ENCODE measurements at places on chromosomes 13 and 19.

GRCh38 chr13:25746131-25746530, 305.7 kb downstream of the SHISA2 start:
- DNase-seq, result no peak

- DNase-seq, result no peak
These were observed 7.6 kb upstream of the ACSBG2 start for GRCh38 chr19:6127716-6128335.

GRCh38 chr13:64538711-64539110, 2691.4 kb downstream of the PCDH9 start:
- DNase-seq, result no peak

DNA sequence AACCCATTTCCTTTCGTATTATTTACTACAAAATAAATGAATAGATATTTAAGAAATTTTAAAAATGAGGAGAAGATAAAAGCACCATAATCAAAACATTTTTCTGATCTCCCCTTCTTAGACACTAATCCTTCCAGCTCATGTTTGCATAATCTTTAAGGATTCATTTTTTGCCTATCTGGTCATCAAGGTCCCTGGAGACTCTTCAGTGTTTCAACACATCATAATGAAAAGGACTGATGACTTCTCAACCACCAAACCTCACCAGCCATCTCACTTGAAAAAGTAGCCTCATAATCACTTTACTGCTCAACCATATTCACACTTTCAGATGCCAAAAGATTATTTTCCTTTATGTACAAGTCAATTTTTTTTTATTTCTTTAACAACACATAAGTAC, 80.1 kb downstream of the DCLK1 start:
- DNase-seq, result no peak

- peak; percentile 69 for DNase-seq
These were observed 82.9 kb downstream of the PDS5B start for GRCh38 chr13:32669030-32669646.

DNA sequence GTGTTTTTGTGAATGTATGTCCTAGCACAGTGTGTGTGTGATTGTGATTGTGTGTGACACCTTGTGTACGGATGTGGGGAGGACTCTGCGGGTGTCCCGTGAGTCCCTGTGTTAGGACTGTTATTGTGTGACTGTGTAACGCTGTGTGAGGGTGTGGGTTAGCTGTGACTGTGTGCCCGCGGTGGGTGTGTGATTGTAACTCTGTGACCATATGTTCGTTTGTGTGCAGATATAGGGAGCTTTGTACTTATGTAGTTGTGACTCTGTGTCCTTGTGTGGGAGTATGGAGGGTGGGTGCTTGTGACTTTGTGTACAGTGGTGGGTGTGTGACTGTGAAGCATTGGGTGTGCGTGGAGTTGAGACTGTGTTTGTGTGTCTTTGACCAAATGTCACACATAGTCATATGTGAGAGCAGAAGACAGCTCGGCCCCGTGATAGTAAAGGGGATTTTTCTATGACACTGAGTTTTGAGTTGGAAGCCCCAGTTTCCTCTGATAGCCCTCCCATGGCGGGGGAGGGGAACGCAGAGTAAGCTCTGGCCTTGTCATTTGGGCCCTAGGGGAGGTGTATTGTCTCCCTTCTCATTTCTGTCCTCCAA, 949 bp upstream of the ZNF260 start:
- DNase-seq, result no peak

- peak; percentile 90 for DNase-seq
These were observed 11.6 kb upstream of the JUND start for GRCh38 chr19:18292810-18293641.

DNA sequence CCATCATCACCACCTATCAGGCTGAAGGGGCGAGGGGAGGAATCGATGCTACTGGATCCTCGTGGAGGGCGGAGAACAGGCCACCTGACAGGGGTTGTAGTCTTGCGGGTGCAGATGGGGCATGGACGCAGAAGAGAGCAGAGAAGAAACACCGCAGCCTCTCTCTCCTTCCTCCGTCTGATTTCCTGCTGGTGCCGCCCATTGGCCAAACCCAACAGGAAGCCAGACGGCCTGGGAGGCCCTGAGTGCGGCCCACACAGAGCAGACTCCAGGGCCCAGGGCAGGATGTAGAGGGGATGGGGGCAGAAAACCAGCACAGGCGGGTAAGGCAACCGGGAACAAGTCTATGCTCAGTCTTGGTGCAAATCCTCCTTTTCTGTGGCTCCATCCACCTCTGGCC, 15.4 kb downstream of the CEBPA start:
- no peak for DNase-seq
